GM23338 (cell line): ENCODE measurements at places on chromosomes 16 and 17. TPM values are rescaled to one million over a fixed set of nuclear protein-coding genes. Genes with fewer than 3 reads are reported as not detected.

Gene SPNS3
- polyA plus RNA-seq: not detected in 2 replicates

Gene FBXO39
- 0.17 TPM in 1 of 2 replicates, not detected in the other for polyA plus RNA-seq

Gene SLC35G6
- polyA plus RNA-seq: 0.16 TPM in 1 of 2 replicates, not detected in the other

Gene KCNH6
- polyA plus RNA-seq: 1.1 and 1.3 TPM in 2 replicates

Gene CCL8
- polyA plus RNA-seq: not detected in 2 replicates

Gene FGF11
- 11.1 and 13.3 TPM in 2 replicates for polyA plus RNA-seq
